NCI-H774 (cell line): ENCODE measurements at places on chromosomes 6 and 20.

GRCh38 chr6:135021310-135022049 lies 33.1 kb downstream of the HBS1L start:
- no peak for DNase-seq

DNA sequence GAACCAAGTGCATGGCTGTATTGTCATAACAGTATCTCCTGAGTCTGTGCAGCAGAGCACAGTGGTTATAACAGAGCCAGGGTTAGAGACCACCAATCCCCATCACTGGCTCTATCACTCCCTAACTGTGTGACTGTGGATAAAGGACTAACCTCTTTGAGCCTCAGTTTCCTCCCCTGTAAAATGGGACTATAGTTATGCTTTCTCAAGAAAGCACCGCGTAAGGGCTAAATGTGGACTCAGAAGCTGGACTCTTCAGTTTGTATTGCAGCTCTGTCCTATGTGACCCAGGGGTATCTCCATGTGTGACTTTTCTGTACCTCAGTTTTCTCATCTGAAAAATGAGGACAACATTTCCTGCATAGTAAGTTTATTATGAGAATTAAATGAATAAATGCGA lies 59.9 kb downstream of the TRAM2 start:
- DNase-seq: no peak

GRCh38 chr6:157954150-157955117 lies 27.2 kb upstream of the SYNJ2 start:
- peak; percentile 37 for DNase-seq

GRCh38 chr6:156082012-156082411 lies 626.4 kb upstream of the NOX3 start:
- DNase-seq: no peak

DNA sequence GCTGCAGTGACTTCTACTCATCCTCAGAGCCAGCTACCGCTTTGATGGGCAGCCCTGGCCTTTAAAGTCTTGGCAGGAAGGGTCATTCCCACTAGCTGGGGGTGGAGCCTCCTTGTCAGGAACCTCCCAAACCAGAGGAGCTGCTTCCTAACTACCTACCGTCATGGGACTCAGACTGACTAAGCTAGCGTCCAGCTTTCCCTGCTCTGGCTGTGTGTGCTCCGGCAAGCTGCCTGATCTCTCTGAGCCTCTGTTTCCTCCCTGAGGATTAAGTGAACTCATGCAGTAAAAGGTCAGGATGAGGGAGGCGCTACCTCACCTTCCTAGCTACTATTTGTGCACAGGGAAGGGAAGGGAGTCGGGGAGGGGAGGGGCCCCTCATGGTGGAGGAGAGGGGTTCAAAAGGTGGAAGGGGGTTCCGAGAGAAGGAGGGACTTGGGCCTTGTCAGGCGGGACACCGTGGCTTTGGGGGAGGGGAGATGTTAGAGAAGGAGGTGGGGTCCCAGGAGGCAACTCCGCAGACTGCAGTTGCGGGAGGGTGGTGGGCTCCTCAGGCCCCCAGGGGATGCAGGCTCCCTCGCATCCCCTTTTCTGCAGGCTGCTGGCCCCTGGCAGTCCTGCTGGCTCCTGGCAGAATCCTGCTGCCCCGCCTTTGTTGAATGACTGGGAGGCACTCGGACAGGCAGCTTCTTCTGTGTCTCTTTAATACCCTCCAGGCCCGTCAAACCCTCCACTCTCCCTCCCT lies 9.8 kb downstream of the DUSP15 start:
- no peak for DNase-seq

DNA sequence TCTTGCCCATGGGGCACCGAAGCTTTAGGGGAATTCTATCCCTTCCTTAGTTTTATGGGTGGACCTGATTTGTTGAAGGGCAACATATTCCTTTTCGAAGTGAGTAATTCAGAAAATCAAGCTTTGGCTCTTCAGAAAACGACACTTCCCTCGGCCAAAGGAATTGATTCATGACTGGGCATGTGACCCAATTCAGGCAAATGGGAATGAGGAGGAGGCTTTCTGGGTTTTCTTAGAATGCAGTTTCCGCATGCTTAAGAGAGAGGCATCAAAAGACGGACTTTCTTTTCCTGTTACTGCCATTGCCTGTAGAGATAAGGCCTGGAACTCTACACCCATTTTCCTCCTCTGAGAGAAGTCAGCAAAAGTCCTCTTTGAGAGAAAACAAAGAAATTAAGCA lies 179.5 kb downstream of the RFPL4B start:
- no peak for DNase-seq

DNA sequence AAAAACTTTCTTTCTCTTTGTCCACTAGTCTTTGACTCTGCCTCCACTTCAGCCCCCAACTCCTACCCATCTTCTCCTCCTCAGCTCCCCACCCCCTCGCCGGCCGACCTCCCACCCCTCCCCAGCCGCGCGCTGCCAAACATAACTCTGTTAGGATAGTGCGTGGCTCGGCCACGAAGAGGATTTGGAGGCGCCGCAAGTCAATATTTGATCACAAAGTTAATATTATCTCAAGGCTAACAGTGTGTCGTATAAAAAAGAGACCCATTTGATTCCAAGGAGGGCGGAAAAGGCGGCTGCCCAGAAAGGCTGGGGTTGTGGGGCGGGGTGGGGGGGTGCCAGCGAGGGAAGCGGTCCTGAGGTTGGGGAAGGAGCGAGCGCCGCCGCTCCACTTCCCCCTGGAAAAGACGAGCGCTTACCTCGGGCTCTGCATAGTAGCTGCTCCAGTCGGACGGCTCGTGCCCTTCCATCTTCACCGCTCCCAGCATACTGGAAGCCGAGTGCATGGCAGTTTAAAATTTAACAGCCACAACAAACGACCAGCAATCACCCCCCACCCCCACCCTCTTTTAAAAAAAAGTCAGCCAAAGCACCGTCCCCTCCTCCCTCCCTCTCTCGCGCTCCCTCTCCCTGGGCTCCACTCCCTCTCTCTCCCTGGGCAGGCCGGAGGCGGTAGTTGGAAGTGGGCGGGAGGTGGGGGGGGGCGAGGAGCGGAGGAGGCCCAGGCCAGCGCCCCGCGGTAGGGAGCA lies 425 bp downstream of the FOXA2 start:
- peak; percentile 86 for DNase-seq

- no peak for DNase-seq
Measured at GRCh38 chr20:36779656-36780025, 6.1 kb upstream of the DSN1 start.

DNA sequence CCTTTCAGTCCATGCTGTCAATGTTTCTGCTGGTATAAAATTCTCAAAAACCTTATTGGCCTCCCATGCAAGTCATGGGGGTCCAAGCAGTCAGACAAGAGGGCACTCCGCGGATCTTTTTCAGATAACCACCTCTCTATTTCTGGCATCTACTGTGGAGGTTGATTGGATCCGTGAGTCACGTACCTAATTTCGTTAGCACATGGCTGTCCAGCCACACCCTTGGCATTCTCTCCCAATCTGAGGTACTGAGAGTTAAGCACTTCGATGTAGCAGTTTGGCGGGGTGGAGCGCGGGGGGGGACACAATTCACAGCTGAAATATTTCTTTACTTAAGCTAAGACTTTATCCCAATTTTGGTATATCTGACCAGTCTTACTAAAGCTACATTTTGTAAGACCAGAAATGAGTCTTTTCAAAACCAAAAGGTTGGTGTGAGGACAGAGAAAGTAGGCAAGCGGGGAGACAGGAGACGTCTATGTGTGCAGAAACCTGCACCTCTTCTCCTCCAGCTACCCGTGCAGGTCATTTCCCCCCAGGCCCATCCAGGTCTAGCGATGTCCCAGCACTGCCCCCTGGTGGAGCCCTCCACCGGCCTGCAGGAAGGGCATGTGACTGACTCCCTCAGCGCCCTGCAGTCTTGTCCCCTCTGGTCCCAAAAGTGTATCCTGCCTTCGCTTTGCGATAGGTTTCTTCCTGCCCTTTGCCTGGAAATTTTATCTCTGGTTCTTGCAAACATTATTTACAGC lies 113.1 kb downstream of the ADAT2 start:
- no peak for DNase-seq

GRCh38 chr20:47003223-47003622 lies 108.6 kb downstream of the EYA2 start:
- peak; percentile 59 for DNase-seq
